NCI-H1048 (cell line): ENCODE measurements at places on chromosomes 13 and 19.

GRCh38 chr19:17448131-17448967 lies at the start of gene TMEM221:
Gene TMEM221, minus strand, starts transcription at chr19:17448668. Its CDS starts 206 bp downstream, at chr19:17448462.
- no peak for DNase-seq

DNA sequence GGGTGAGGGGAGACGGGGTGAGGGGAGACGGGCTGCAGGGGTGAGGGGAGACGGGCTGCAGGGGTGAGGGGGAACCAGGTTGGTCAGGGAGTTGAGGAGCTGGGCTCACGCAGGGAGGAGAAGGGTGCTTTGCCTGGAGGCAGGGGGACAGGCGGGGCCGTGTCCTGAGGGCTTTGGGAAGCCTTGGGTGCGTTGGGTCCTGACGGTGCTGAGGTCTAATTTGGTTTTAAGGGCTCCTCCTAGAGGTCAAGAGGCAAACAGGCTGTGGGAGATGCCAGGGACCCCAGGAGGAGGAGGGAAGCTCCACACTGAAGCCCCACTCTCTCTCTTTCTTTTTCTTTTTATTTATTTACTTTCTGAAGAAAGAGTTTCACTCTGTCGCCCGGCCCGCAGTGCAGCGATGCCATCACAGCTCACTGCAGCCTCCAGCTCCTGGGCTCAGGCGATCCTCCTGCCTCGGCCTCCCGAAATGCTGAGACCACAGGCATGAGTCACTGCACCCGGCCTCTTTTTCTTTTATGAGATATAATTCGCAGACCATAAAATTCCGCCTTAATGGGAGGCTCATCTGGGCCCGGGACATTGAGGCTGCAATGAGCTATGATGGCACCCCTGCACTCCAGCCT lies 9.3 kb upstream of the MISP start:
- DNase-seq: no peak

DNA sequence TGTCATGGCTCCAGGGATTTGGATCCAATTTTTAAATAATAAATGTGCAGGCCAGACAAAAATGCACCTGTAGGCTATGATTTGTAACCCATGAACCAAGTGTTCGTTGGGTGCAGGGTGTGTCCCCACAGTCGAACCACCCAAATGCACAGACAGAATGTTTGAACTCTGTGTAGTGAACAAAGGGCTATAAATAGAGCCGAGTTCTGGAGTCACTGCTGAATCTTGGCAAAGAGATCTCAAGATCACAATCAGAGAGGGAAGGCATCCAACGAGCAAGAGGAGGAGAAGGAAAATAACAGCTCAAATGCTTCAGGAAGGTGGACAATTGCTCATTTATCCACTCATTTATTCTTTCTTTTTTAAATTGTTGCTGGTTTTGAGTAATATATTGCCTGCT lies 547.9 kb downstream of the FGF9 start:
- no peak for DNase-seq

- DNase-seq: no peak
Measured at GRCh38 chr13:93397619-93398018, 171.0 kb downstream of the GPC6 start.
